ENCODE measurements at places on chromosomes 6 and 20. TPM values are rescaled to one million over a fixed set of nuclear protein-coding genes. Genes with fewer than 3 reads are reported as not detected.

Gene HTR1E
- not detected for polyA plus RNA-seq

Gene TPX2
- 39.2 TPM for polyA plus RNA-seq

Gene DUSP15
- polyA plus RNA-seq, result not detected

Gene C20orf144
- polyA plus RNA-seq, result 0.13 TPM

Gene MATN4
- 0.05 TPM for polyA plus RNA-seq

Gene HLA-DQA1
- not detected for polyA plus RNA-seq

Gene PCK1
- not detected for polyA plus RNA-seq

Gene NRN1
- polyA plus RNA-seq, result 1.0 TPM

Gene TMEM244
- polyA plus RNA-seq, result not detected

Gene SCUBE3
- 12.3 TPM for polyA plus RNA-seq

Data from BJ (cell line).